ENCODE measurements at places on chromosomes 11 and 22.

DNA sequence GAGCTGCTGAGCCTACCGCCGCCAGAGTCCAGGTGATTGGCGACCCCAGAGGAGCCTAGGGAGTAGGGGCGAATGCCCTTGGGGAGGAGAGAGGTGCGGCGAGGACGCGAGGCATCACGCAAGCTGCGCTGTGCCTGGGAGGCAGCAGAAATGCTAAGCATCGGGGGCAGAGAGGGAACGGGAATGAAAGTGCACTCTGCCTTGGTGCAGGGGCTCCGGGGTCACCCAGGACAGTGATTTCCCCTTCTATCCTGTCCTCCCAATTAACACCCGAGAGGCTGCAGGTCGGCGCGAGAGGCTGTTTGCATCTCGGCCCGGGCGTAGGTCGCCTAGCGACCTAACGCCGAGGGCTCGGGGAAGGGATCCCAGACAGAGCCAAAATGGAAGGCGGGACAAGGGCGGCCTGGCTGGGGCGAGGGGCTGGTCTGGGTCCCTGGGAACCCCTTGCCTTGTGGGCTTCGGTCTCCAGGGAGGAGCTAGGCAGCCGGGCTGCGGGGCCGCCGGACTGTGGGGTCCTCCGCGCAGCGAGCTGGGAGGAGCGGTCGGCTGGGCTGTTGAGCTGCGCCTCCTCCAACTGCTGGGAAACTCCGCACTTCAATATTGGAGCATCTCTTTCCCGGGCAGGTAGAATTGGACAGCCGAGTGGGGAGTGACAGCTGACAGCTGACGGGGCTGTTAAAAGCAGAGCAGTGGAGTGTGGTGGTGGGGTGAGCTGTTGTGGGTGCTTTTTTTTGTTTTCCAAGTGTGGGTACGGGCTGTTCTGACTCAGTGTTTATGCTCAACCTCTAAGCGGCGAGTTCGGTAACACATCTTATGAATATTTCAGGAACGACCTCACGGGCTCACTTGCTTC is 657 bp downstream of the ELMOD1 start:
- no peak for DNase-seq

GRCh38 chr11:6474806-6475500 is 1.2 kb upstream of the TRIM3 start:
- no peak for DNase-seq

GRCh38 chr11:2902784-2903671 is 17.5 kb upstream of the CDKN1C start:
- DNase-seq = no peak

GRCh38 chr22:39290724-39291161 is 28.7 kb downstream of the RPL3 start:
- peak; percentile 90 for DNase-seq

GRCh38 chr11:73308961-73309919 is 1.2 kb downstream of the ARHGEF17 start:
- peak; percentile 95 for DNase-seq

GRCh38 chr11:12079726-12080556 is 30.4 kb upstream of the MICAL2 start:
- DNase-seq = peak; percentile 67

GRCh38 chr22:41359376-41359775 is 22.4 kb upstream of the TEF start:
- DNase-seq = no peak

DNA sequence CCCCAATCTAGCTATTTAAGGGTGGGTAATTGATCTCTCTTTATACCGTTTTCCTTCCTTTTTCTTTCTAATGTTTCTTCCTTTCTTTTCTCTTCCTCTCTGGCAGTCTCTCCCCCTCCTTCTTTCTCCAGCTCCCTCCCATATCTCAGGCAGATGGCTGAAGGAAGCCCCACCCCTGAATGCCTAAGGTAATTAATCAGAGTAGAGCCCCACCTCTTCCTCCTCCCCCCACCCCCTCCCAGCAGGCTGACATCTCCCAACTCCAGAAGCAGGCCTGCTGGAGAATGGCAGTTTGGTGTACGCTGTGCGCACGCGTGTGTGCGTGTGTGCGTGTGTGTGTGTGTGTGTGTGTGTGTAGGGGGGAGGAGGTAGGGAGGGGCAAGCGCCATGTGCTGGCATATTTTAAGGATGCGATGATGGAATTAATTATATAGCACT is 122.6 kb downstream of the APOL5 start:
- peak; percentile 86 for DNase-seq

DNA sequence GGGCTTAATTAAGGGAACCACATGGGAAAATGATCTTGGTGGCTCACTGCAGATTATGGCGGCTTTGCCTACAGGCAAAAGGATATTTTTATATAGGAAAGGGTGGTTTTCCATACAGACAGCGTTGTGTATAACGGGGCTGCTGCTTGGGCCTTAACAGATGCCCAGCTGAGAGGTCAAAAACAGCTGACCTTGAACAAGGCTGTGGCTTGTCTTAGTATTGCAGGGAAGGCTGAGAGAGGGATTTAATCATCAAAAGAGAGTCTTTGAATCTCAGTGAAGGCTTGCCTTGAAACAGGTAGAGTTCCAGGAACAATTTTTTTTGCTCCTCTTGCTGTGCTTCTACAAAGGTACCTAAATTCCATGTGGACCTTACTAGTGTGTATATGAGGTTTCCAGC is 301.6 kb upstream of the C11orf87 start:
- no peak for DNase-seq

DNA sequence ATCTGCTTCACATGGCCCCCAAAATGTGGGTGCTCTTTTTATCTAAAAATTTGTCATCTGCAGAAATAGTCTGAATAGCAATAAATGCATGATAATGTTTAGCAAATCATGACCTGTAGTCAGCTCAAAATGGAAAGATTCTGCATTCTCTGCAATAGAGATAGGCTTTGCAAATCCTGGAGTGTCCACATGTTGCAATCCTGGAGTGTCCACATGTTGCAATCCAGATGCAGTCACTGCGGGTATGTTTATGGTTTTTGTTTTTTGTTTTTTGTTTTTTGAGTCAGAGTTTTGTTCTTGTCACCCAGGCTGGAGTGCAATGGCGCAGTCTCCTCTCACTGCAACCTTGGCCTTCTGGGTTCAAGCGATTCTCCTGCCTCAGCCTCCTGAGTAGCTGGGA is 20.2 kb upstream of the LRRC32 start:
- DNase-seq = no peak

GRCh38 chr11:78292109-78292803 is 103.5 kb downstream of the USP35 start:
- no peak for DNase-seq

GRCh38 chr11:14463623-14464022 is 36.0 kb downstream of the COPB1 start:
- DNase-seq = no peak

DNA sequence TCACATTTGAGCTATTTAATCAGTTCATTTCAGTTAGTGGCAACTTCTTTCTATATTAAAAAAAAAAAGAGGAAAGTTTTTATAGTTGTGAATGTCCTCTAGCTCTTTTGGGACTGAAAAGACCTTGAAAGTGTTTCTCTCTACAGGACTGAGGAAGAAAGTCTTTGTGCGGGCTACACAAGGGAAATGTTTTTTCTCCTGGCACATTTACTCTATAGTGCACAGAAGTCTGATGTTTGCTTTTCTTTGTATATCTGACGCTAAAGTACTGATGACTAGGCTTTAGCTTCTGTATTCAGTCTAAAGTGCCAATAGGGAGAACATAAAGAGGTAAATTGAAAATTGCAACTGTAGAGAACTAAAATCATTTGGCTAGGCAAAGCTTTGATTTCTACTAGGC is 737.4 kb upstream of the LUZP2 start:
- no peak for DNase-seq

DNA sequence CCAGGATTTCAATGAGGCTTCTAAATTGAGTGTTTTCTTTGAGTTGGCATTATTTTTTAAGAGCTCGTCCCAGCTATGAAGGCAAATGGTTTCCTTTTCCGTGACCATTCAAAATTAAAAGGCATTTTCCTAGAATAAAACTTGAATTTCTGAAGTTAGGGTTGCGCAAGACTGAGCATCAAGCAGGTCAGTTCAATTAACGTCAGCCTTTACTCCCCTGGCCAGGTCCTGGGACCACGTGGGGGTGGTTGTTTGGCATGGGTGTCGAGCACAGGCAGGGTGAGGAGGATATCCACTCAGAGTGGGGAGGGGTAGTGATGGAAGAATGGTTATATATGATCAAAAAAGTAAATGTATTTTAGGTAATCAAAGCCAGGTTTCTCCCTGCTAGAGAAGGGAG is 43.4 kb upstream of the TSKU start:
- DNase-seq = no peak

DNA sequence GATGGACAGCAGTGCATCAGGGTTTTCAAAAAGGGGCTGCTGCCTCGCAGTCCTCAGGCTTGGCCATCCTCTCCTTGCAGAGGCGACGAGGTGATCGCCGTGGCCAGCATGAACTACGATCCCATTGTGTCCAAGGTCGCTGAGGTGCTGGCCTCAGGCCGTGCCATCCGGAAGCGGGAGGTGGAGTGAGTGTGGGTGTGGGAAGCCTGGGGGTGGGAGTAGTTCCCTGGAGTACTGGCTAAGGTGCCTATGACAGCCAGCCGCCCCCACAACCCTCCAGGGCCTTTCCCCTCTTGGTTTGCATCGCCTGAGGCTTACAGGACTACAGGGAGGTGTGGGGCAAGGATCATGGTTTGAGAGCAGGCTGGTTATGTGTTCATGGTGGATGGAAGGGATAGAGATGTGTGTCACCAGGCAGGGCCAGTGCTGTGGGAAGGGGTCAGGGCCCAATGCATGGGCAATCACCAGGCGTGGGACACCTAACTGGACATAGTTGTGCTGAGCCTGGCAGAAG is 2.1 kb upstream of the LZTR1 start:
- DNase-seq = no peak

DNA sequence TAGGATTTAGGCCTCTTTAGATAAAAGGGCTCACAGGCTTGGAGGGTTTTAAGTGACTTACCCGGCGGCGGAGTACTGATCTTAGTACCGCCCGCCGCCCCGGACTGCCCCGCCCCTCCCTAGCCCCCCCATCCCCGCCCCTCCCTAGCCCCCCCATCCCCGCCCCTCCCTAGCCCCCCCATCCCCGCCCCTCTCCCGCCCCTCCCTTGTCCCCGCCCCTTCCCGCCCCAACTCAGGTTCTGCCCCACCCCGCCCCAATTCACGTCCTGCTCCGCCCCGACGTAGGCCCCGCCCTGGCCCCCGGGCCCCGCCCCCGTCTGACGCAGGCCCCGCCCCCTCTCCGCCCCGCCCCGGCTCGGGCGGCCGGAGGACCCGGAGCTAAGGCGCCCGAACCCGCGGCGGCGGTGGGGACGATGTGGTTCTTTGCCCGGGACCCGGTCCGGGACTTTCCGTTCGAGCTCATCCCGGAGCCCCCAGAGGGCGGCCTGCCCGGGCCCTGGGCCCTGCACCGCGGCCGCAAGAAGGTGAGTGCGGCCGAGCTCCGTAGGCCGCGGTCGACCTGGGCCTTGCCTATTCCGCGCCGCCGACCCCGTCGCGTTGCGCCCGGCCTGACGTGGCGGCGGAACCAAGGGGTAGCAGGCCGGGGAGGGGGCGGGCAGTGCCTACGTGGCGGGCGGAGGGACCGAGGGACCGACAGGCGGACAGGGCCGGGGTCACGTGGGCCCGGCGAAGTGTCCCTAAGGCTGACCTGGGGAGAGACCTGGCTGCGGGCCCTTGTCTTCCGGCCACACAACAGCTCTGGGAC is at the start of gene SCYL1:
Gene SCYL1, plus strand, starts transcription at position 343 of the 805 bp plus-strand sequence. Its CDS starts 71 bp downstream, at position 414.
- peak; percentile 89 for DNase-seq

- DNase-seq = no peak
Observed at GRCh38 chr22:17476838-17477237, 86.5 kb upstream of the SLC25A18 start.

- DNase-seq = peak; percentile 44
Observed at GRCh38 chr22:30890686-30891442, 77.7 kb downstream of the MORC2 start.

DNA sequence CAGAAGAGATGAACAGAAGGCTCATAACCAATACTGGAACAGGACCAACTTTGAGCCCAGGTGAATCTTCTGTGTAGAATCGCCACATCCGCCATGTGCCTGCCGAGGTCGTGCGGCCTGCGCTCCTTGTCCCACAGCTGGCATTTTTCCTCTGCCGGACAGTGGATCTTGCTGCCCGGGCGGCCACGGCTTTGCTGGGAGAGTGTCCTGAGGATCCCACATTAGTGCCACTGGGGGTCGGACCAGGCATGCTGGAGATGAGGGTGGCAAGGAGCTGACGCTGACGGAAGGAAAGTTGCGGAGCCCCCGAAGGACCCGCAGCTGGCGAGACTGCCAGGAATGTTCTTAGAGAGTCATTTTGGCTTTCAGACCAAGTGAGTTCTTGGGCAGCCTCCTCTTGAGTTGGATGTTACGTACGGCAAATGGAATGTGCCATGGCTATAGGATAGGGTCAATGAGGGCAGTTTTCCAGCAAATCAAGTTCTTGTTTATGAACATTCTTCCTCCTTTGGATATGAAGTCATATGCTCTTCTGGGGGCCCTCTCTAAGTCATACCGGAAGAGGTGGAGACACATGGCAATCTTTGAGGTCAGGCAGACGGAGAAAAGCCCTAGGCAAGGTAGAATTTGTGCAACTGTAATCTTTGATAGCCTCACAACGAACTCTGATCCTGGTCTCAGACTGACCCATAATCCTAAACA is 57.4 kb upstream of the NUP160 start:
- no peak for DNase-seq
